ENCODE measurements at places on chromosomes 3 and 15.

GRCh38 chr15:70098461-70099166 lies 897 bp upstream of the TLE3 start:
- peak; percentile 25 for DNase-seq

DNA sequence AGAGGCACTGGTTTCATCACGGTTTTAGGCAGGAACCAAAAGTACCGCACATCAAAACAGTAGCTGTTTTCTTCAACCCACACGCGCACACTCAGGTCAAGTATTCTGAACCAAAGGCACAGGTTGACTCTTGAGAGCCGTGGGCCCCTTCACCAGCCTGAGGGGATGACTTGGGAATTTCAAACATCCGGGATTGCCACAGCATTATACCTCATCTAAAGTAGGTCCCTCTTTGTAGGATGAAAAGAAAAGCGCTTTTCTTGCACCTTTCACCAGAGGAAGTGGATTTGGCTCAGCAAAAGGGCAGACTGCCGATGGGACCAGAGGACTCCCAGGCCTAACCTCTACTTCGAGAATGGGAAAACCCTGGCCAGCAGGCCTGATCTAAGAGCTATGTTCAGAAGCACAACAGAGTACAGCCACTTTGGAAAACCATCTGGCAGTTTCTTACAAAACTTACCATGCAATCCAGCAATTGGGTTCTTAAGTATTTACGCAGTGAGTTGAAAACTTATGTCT lies 88.2 kb upstream of the PROK2 start:
- no peak for DNase-seq

- DNase-seq, result no peak
Observed at GRCh38 chr3:29488922-29489321, 208.1 kb downstream of the RBMS3 start.

DNA sequence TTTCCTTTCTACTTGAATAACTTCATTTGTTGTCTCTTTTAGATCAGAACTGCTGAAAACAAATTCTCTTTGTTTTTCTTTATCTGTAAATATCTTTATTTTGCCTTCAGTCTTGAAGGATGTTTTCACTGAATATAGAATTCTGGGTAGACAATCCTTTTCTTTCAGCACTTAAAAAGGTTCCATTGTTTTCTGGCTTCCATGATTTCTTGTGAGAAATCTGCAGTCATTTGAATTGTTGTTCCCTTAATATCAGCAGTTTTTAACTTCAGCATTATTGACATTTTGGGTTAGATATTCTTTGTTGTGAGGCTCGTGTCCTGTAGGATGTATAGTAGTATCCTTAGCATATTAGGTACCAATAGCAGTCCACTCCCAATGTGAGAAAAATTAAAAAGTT lies 65.8 kb downstream of the SV2B start:
- DNase-seq, result no peak

GRCh38 chr3:169522595-169523529 lies 140.7 kb downstream of the MECOM start:
- no peak for DNase-seq

DNA sequence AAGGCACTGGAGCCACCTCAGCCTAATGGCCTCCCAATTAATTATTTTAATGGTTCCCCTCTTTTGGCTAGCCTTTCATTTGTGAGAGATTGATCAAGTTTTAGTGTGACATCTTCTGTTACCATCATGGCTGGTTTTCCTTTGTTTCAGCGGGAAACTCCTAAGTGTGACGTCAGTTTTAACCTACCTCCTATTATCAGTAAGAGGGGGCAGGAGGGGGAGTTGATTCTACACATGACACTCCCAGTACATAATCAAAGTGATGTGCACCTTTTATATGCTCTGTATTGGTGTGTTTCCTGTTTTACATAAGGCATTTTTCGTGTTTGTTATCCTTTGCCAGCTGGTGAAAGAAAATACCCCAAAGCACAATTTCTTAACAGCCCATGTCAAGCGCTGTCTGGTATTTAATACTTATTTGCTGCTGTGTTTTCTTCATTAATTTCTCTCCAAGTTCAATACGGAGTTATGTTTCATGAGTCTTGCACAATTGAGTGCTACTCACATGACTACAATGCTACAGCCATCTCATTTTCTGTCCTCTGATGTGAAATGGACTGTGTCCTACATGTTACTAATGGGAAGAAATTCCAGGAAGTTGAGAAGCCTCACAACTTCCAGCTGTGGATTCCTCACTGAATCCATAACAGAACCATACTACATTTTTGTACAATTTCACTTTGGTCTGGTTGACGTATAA lies 52.2 kb upstream of the POLR2M start:
- no peak for DNase-seq

DNA sequence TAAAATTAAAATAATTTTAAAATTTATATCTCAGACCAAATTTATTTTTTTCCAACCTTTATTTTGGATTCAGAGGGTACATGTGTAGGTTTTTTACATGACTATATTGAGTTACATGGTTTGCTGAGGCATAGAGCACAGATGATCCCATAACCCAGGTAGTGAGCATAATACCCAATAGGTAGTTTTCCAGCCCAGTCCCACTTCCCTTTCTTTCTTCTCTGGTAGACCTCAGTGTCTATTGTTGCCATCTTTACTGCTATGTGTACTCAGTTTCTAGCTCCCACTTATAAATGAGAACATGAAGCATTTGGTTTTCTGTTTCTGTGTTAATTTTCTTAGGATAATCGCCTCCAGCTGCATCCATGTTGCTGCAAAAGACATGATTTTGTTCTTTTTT lies 338.1 kb downstream of the EFHB start:
- DNase-seq, result no peak

DNA sequence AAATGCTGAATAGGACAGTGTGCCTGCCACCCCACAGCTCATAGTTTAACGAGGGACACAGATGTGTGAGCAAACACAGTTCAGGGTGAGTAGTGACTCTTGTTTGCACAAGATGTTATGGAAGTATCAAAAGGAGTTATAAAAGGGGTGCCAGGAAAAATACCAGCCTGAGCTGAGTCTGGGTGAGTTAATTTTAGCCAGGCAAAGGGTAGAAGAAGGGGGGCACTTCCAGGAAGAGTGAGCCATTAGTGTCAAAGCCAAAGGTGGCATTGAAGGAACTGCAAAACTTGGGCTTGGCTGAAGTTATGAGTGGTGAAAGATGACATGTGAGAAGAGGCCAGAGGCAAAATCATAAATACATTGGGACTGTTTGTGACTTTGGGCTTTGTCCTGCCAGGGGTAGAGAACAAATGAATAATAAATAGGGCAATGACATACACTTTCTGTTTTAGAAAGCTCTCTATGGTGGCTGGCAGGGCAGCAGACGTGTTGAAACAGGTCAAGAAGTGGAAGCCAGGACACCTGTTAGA lies 1.9 kb upstream of the SPPL2A start:
- no peak for DNase-seq

- peak; percentile 53 for DNase-seq
Observed at GRCh38 chr15:89129123-89129815, 41.0 kb downstream of the ABHD2 start.

GRCh38 chr3:133054586-133054985 lies 16.4 kb downstream of the TMEM108 start:
- no peak for DNase-seq

- no peak for DNase-seq
Observed at GRCh38 chr3:157418104-157418503, 18.5 kb upstream of the PTX3 start.

GRCh38 chr15:57684491-57685151 lies 21.9 kb upstream of the POLR2M start:
- DNase-seq, result no peak

DNA sequence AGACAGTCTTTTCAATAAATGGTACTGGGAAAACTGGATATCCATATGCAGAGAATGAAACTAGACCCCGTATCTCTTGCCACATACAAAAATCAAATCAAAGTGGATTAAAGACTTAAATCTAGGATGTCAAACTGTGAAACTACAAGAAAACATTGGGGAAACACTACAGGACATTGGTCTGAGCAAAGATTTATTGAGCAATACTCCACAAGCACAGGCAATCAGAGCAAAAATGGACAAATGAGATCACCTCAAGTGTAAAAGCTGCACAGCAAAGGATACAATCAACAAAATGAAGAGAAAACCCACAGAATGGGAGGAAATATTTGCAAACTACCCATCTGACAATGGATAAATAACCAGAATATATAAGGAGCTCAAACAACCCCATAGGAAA lies 38.4 kb upstream of the MBNL1 start:
- DNase-seq, result no peak

DNA sequence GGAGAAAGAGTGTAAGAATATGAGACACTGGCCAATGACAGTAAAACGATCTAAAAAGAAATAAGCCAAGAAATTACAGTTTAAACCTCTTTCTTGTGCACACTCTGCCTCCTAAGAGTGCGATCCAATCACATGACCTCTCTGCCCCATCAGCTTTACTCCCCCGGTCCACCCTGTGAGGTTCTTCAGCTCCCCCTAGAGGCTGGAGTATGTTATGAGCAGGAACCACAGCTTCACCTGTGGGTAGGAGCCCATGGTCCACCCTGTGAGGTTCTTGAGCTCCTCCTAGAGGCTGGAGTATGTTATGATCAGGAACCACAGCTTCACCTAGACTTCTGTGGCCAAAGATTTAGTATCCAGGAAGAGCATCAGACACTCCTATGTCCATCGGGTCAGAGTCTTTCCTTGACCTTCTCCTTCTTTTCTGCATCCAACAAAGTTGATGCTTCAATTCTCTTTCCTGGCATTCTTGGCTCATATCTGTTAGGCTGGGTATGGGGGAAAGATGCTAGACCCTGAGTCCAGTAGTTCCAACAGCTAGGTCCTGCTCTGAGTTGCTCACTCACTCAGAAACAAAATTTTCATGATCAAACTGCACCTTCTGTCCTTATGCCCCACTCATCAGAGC lies 164.0 kb downstream of the MINAR1 start:
- DNase-seq, result peak; percentile 8

- DNase-seq, result no peak
Observed at GRCh38 chr3:192505731-192506130, 221.6 kb downstream of the FGF12 start.

- DNase-seq, result no peak
Observed at GRCh38 chr15:48143856-48144255, 23.1 kb downstream of the SLC24A5 start.

- DNase-seq, result no peak
Observed at GRCh38 chr15:63968122-63968524, 78.2 kb downstream of the DAPK2 start.

GRCh38 chr3:143737065-143737464 lies 111.2 kb downstream of the SLC9A9 start:
- no peak for DNase-seq

GRCh38 chr3:26753095-26753494 lies 130.5 kb downstream of the LRRC3B start:
- DNase-seq, result no peak

GRCh38 chr15:58876306-58877106 lies 57.0 kb downstream of the SLTM start:
- DNase-seq, result no peak

DNA sequence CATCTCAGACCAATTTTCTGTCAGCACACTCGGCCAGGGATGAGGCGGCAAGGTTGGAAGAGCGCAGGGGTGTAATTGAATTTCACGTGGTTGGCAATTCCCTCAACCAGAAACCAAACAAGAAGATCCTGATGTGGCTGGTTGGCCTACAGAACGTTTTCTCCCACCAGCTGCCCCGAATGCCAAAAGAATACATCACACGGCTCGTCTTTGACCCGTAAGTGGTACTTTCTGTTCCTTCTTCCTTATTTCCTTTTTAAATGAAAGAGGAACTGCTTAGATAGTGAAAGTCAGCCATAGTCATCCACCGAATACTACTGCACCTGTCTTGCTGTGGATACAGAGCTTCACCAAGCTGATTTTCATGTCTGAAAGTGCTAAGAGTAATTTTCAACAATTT lies 60.1 kb downstream of the SGO1 start:
- no peak for DNase-seq

DNA sequence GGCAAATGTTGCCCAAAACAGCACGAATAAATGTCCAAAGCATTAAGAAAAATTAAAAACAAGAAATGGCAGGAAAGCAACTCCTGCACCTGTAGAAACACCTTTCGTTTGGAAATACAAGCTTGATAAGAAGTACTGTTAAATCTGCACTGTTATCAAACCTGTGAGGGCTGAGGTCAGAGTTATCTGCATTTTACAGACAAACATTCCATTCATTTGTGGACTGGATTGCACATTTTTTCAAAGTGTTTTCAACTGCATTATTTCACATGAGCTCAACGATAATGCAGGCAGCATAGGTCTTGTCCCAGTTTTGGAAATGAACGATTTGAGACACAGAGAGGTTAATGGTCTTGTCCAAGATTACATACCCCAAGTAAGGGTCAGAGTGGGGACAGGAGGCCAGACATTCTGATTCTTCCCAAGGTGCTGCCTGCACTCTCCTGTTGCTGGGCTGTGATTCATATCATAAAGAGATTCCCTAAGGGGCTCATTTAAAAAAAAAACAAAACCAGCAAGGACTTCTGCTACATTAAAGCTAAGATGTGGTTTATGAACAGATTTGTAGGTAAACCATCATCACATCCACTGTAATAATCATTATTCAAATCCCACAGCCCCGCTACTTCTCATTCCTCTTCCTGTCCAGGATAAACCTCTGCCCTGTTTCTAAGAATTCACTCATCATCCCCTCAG lies 13.0 kb downstream of the GUCA1C start:
- no peak for DNase-seq

GRCh38 chr15:59996298-59997041 lies 7.6 kb upstream of the FOXB1 start:
- no peak for DNase-seq

- no peak for DNase-seq
Observed at GRCh38 chr3:15512166-15512565, 9.3 kb downstream of the COLQ start.

DNA sequence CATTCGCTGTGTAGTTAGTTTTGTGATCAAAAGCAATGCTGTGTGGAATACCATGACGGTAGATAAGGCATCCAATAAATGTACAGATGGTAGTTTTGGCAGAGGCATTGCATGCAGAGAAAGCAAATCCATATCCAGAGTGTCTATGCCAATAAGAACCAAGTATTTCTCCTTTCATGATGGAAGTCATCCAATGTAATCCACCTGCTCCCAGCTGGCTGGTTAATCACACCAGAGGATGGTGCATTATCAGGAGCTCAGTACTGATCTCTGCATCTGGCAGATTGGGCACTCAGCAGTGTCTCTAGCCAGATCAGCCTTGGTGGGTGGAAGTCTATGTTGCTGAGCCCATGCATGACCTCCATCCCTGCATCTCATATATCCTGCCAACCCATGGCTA lies 677.7 kb upstream of the NECTIN3 start:
- DNase-seq, result no peak

DNA sequence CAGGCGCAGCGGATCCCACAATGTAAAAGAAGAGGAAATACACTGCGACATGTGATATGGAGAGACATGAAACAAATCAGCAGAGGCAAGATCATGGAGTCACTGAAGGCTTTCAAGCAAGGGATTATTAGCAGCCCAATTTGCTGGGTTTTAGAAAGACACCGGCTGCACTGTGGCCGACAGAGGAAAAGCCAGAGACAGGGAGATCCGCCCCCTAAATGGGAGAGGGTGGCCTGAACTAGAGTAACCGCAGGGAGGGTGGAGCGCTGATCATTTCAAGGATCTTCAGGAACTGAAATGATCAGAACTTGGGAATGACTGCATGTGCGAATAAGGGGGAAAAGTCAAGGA lies 612 bp upstream of the C15orf40 start:
- no peak for DNase-seq

- DNase-seq, result no peak
Observed at GRCh38 chr3:12959410-12959809, 113.8 kb downstream of the IQSEC1 start.

- no peak for DNase-seq
Observed at GRCh38 chr3:109234300-109234699, 82.0 kb downstream of the DPPA2 start.
